Dermis blood vessel endothelial cell (primary cell): ENCODE measurements at places on chromosomes 11 and 22.

DNA sequence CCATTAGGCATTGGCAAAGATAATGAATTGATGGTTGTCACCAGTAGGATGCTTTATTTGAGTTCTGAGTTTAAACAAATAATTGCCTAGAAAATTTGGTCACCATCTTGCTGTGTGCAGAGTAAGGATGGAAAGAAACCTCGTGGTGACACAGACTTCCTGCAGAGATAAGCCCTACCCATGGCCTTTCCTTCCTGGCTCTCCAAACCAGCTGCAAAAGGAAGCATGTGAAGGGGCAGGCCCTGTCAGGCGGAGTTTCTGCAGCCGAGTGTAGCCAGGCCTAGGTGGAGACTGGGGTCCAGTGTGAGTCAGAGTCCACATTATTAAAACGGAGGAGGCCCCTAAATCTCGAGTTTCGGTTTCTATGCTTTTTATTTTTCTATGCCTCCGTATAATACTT is 83.1 kb upstream of the ADSL start:
- DNase-seq, result peak; percentile 80

GRCh38 chr11:6771926-6772893 is at the start of gene OR2AG2:
Gene OR2AG2, minus strand, starts transcription at chr11:6771976. Its CDS starts 3,019 bp downstream, at chr11:6768957.
- no peak for DNase-seq

DNA sequence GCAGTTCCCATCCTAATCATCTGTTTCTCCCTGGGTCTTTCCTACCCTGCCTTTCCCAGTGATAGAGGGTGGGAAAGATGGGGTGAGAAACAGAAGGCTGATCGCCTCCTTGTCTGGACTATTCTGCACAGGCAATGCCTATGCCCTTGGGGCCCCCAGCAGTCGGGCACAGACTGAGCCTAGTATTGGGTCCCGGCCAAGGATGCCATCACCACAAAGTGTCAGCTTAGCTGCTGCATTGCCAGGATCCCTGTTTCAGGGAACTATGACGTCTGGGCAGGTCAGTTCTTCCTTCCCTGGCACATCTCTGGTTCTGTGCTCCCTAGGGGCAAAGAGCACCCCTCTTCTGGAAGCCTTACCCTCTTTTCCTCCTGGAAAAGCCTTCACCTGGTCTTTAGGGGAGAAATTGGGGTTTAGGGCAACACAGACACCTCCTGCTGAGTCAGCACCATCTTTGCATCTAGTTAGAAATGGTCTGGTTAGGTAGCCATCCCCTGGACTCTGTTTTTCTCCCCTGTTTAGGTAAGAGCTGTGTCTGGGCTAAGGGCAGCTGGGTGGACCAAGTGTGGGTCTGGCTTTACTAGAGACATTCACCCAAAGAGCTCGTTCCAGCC is 2.1 kb downstream of the ADAMTS8 start:
- DNase-seq, result no peak

DNA sequence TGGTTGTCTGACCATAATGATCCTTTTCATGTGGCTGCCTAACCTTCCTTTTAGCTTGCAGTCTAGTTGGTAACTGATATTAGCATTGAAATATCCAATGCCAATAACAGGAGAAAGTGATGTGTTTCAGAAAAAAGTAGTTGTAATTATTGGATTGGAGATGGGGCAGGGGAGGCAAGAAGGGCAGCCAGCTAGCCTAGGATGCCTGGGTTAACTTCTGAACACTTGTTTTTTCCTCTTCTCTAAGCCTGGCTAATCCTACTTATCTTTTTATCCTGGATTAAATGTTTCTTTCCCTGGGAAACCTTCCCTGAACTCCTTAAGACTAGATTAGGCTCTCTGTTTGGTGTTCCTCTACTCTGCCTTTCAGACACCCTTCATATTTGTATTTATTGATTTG is 380.2 kb downstream of the TMEM135 start:
- DNase-seq, result no peak

- no peak for DNase-seq
These were observed 17.2 kb downstream of the PPFIBP2 start for GRCh38 chr11:7531011-7531410.

- no peak for DNase-seq
These were observed 136.7 kb upstream of the FAT3 start for GRCh38 chr11:92087725-92088537.

- no peak for DNase-seq
These were observed 42.4 kb downstream of the ADAMTS15 start for GRCh38 chr11:130490682-130491449.

DNA sequence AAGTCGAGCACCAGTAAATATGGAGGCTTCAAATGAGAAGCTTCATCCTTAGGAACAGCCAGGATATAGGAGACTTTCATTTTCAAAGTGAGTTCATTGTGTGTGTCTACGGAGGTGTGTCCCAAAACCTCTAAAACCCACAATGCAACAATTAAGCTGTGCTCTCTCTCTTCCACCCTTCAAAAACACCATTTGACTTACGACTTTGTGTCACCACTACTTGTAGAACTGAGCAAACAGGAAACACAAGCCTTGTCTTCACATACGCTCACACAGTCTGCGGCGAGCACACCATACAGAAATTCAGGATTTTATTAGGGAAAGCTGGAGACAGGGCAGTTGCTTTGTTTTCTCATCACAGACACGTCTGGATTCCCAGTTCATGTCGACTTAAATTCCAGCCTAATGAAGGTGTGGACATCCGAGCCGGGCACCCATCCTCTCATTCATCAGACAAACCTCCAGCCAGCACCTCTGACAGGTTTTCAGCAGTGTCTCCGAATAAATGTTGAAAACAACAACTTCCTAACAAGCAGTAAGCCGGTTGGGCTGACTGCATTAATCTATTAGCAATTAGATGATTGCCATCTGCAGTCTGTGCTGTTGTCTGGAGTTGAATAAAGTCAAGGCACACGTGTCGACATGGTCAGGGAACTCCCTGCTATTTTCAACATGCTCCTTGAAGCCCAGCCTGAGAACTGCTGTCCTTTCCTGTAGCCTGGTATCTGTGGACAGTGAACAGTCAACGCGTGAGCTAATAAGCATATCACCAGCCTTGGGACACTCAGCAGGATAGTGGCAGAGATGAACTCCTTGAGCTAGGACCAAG is 1411.1 kb downstream of the BRD1 start:
- DNase-seq, result no peak

DNA sequence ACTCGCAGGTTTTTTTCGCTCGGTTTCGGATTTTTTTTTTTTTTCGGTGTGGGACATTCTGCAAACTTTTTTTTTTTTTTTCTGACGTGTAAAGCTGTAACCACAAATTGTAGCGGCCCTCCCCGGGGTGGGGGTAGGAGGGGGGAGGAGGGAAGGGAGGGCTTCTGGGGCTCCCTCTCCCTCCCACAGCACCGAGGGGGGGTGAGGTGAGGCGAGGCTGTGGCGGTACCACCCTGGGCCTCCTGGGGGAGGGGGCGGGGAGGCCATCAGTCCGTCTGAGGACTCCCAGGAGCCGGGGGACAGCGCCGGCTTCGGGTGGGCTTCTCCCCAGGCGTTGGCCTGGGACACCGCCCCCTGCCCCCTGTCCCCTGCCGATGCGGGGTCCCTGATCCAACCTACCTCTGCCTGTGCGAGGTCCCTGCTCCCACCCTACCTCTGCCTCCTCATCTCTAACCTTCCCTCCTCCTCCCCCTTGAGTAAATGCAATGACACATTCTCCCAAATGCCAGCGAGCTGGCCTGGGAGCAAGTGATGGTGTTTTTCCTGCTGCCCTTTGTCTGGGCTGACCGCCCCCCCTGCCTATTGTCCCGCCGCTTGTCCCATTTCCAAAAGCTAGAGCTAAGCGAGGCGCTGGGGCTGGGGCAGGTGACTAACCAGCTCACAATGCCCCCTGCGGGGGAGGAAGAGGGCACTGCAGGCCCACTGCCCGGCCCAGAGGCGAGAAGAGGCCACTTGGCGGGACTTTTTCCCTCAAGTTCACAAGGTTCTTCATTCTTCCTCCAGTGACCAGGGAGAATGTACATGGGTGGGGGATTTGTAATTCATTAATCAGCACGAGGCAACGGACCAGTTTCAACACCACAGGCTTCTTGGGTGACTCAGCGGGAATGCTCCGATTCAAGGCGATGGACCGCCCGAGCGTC is 511 bp upstream of the CLCF1 start:
- DNase-seq, result peak; percentile 90

GRCh38 chr11:118145285-118146227 is 7.1 kb downstream of the SCN4B start:
- peak; percentile 76 for DNase-seq
